ENCODE measurements at places on chromosomes 1 and 21. TPM values are rescaled to one million over a fixed set of nuclear protein-coding genes. Genes with fewer than 3 reads are reported as not detected.

GRCh38 chr1:218659911-218660677 is 315.0 kb downstream of the TGFB2 start:
- DNase-seq = no peak

Gene NBPF11
- total RNA-seq = 11.7 TPM

DNA sequence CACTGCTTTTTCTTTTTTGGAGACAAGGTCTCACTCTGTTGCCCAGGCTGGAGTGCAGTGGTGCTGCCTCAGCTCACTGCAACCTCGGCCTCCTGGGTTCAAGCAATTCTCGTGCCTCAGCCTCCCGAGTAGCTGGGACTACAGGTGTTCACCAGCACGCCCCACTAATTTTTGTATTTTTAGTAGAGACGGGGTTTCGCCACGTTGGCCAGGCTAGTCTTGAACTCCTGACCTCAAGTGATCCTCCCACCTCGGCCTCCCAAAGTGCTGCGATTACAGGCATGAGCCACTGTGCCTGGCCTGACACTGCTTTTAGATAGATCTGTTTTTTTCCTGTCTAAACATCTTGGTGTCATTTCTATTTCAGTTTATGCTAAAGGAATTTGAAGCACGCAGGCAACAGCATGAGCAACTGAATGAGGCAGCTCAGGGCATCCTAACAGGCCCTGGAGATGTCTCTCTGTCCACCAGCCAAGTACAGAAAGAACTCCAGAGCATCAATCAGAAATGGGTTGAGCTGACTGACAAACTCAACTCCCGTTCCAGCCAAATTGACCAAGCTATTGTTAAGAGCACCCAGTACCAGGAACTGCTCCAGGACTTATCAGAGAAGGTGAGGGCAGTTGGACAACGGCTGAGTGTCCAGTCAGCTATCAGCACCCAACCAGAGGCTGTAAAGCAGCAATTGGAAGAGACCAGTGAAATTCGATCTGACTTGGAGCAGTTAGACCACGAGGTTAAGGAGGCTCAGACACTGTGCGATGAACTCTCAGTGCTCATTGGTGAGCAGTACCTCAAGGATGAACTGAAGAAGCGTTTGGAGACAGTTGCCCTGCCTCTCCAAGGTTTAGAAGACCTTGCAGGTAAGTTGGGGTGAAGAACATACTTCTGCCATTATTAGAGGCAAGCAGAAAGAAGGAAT is 106.1 kb upstream of the BMP8A start:
- no peak for DNase-seq

GRCh38 chr1:36920801-36921405 is 113.4 kb downstream of the GRIK3 start:
- DNase-seq = no peak

GRCh38 chr21:29265690-29266479 is 32.8 kb upstream of the BACH1 start:
- no peak for DNase-seq

- no peak for DNase-seq
Measured at GRCh38 chr1:181981821-181982220, 79.7 kb downstream of the ZNF648 start.

DNA sequence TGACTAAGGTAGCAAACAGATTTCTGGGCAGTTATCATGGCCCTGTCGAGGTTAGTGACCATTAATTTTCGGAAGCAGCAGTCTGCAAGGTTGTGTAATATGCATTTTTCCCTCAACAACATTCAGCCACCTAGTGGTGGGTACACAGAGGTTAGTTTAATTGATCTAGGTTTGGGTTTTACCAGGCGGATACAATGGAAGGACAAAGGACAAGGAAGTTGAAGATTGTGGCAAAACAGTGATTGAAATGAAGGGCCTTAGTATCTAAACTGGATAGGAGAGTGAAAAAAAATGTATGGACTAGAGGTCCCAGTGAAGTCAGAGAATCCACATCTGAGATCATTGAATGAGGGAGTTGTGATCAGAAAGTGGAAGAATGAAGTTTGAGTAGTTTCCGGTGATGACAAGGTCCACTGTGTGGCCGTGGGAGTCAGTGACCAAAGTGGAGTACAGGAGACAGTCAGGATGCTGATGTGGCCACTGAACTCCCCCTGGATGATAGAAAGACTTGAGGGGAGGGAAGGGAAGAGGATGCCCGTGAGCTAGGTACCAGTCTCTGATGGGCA is 2.8 kb downstream of the ARMH1 start:
- DNase-seq = no peak

DNA sequence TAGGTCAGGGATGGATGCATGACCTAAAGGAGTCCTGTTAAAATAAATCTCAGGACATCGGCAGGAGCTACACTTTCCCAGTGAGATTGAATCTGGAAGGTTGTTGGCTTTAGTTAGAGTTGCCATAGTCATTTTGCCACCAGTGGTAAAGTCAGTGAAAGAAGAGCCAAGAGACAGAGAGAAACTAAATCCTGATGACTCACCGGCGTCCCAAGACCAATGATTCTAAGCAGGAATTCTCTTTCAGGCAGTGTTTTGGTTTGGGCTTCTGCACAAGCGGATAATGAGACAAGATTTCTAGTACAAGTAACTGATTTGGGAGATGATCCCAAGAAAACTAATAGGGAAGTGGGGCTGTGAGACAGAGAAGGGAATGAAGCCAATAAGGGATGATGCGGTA is 88.8 kb upstream of the ETS2 start:
- DNase-seq = no peak

DNA sequence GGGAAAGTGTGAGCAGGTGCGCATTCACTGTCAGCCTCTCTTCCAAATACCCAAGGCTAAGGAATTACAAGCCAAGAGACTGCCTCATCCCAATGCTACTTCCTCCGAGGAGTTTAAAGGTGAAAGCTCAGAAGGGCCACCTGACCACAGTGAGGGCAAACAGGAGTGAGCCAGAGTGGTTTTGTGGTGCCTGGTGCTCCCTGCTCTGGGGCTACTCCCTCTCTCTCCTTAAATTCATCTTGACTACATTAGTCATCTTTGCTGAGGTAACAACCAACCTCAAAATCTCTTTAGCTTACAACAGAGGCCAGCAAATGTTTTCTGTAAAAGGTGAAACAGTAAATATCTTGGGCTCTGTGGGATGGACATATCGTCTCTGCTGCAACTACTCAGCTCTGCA is 14.2 kb upstream of the ZBTB8A start:
- no peak for DNase-seq

- no peak for DNase-seq
Measured at GRCh38 chr21:31211836-31212235, 132.2 kb downstream of the TIAM1 start.

- no peak for DNase-seq
Measured at GRCh38 chr1:93014168-93014567, 52.9 kb upstream of the DIPK1A start.

Gene L1TD1
- total RNA-seq = 0.10 TPM

Gene CASQ2
- 3.4 TPM for total RNA-seq

GRCh38 chr1:44288883-44289282 is 66.2 kb downstream of the ERI3 start:
- DNase-seq = no peak

DNA sequence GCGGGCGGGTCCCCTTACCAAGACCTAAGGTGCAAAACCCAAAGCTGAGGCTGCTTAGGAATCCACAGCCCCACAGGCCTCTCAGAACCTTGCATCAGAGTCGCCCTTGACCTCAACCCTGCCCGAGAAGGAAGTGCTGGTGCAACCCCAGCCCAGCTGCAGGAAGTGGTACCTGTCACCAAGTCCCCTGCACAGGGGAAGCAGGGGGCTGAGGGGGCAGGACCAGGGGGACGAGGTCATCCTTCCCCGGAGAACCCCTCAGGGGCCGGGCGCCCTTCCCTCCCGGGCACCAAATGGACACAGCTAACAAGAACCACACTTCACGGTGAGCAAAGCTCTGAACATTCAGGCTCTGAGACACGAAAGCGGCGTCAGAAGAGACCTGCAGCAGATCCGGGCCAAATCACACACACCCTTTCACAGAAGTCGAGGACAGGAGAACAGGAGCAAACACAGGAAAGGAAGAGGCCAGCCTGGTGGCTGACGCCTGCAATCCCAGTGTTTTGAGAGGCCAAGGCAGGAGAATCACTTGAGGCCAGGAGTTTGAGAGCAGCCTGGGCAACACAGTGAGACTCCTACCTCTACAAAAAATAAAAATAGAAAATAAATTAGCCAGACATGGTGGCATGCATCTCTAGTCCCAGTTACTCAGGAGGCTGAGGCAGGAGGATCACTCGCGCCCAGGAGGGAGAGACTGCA is 6.4 kb downstream of the ITGB2 start:
- DNase-seq = no peak

- DNase-seq = no peak
Measured at GRCh38 chr1:9218917-9219316, 15.7 kb upstream of the H6PD start.

GRCh38 chr1:31417148-31417547 is 4.1 kb downstream of the SERINC2 start:
- DNase-seq = no peak

Gene ZBTB40
- total RNA-seq = 25.5 TPM

GRCh38 chr1:87800006-87800405 is 471.3 kb downstream of the LMO4 start:
- DNase-seq = no peak

GRCh38 chr1:224266915-224267856 is 62.8 kb downstream of the NVL start:
- no peak for DNase-seq

DNA sequence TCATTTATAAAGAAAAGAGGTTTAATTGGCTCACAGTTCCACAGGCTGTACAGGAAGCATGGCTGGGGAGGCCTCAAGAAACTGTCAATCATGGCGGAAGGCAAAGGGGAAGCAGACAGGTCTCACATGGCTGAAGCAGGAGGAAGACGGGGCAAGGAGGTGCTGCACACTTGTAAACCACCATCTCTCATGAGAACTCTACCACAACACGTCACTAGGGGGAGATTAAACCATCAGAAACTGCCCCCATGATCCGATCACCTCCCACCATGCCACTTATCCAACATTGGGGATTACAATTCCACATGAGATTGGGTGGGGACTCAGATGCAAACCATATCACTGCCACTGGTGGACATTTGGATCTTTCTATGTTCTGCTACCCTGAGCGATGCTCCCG is 351.4 kb downstream of the NPHP4 start:
- no peak for DNase-seq

- no peak for DNase-seq
Measured at GRCh38 chr1:226984521-226985238, 44.6 kb downstream of the COQ8A start.

- no peak for DNase-seq
Measured at GRCh38 chr21:38170283-38170682, 86.5 kb upstream of the KCNJ15 start.

Gene PLD5
- 3.6 TPM for total RNA-seq

Gene FAAH
- 9.3 TPM for total RNA-seq

DNA sequence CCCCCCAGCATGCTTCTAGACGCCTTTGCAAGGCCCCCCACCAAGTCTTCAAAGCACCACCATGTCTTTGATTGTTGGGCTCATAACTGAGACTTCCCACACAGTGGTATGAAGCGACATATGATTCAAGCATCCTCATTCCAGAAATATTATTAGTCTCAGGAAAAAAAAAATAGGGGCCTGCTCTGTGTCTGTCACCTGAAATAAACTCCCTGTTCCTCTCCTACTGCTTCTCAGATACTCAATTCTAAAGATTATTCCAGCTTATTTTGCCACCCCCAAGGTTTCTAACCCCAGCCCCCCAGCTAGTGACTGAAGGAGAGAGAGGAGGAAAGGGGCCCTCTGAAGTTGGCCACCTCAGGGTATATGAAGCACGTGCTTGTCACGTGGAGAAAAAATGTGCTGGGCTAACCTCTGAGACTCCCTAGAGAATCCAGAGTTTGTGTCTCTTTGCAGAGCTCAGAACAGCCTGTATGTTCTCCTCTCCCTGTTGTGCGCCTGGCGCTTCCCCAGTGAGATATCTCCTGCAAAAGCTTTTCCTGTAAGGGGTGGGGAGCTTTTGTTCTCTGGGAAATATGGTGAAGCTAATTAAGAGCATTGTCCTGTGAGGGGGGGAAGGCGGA is 35.9 kb upstream of the RASAL2 start:
- DNase-seq = peak; percentile 81

Gene SLC35F3
- total RNA-seq = not detected

DNA sequence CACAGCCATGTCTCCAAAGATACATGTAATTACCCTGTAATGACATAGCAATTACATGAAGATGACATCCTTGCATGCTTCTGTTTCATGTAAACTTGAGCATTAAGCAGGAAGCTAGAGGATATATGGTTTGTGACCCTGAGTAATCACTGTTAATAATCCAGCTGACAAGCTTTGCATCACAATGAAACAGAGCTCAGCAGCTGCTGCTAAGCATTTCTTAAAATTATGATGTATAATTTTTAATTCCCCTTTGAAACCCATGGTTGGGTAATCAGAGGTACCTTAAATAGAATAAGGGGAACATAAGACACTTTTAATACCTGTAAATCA is 293.5 kb downstream of the NTNG1 start:
- DNase-seq = no peak

Gene SFN
- total RNA-seq = 0.80 TPM

Gene PRDM16
- 1.1 TPM for total RNA-seq

DNA sequence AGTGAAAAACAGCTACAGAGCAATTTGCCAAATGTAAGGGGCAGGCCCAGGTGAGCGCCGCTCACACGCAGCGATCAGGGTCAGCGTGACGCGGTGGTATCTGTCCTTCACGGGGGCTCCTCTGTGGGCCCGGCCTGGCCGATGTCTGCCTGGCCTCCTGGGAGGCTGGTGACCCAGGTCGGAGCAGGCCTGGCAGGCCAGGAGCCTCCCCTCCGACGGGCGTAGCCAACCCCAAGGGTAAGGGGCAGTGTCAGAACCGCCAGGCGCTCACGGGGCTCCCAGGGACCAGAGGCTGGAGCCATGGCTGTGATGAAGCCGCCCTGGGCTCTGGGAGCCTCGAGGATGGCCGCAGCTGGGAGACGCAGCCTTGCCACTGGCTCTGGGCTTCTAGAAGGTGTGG is 72.1 kb downstream of the MORN1 start:
- no peak for DNase-seq

Gene RORC
- 1.3 TPM for total RNA-seq

GRCh38 chr1:245763873-245764331 is 609.1 kb downstream of the KIF26B start:
- no peak for DNase-seq

DNA sequence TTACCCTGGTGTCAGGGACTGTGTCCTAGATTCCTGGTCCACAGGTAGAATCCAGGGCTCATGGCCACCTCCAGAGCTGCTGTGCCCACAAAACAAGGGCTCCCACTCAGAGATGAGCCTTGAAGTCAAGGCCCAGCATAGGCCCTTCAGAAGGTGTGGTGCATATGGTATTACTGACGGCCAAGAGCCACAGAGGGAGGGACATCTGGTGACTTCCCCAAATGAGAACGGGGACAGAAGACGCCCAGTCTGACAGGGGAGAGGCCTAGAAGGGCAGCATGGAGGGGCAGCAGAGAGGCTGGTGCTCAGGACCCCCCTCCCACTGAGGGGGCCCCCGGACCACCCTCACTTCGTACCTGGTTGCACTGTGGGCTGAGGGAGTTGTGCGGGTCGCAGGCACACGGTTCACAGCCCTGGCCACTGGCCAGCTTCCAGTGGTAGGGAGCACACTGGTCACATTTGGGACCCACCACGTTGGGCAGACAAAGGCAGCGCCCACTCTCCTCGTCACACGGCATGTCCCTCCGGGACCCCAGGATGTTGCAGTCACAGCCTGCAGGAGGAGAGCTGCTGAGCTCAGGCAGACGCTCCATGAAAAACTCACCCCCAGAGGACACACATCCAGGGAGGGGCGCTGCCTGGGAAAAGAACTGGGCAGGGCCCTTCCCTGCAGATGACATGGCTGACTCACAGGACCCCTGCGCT is 25.0 kb downstream of the LAMB3 start:
- peak; percentile 52 for DNase-seq
